Natural killer cell treated with Interleukin-12 subunit alpha and Interleukin-12 subunit beta and Interleukin-15 and Interleukin-18, amount 100 ng/mL, for 72 hours (primary cell): ENCODE measurements at places on chromosomes 6 and 20.

GRCh38 chr6:69988458-69989126 lies 122.2 kb downstream of the COL19A1 start:
- DNase-seq = no peak

DNA sequence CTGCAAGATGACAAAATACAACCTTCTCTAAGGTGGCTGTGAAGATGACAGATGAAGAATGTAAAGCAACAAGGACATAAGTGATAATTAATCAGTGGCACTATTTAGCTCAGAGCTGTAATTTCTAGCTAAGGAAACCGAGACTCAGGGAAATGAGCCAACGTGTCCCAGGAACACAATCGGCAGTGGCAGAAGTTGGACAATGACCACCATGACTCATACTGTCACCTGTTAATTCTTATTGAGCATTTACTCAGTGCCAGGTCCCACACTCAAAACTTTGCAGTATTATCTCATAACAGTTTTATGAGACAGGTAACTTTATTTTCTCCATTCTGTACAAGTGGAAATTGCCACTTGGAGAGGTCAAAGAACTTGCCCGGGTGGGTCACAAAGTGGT lies 55.8 kb downstream of the LAMA4 start:
- DNase-seq = no peak

DNA sequence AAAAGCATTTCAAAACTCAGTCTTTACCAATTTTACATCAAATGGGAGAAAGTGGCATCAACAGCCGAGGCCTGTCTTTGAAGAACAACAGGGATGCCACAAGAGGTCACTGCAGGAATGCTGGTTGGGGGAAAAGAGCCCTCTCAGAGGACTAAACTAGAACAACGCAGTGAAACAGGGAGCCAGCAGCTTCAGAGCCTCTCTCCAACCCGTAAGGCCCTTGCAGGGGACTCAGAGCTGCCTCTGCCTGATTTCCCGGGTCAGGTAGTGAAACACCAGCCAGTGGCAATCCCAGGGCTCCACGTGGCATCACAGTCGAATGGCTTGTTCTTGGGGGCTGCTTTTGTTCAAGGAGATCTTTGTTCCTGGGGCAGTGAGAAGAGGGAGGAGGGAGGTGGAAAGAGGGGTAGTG lies 55.0 kb upstream of the KCNK16 start:
- no peak for DNase-seq

- no peak for DNase-seq
These were observed 25.7 kb downstream of the RCAN2 start for GRCh38 chr6:46465294-46466165.

GRCh38 chr6:165987483-165988301 lies 180.0 kb downstream of the TBXT start:
- no peak for DNase-seq

GRCh38 chr6:24547243-24547642 lies 52.5 kb downstream of the ALDH5A1 start:
- DNase-seq = no peak

- no peak for DNase-seq
These were observed 55.1 kb downstream of the ORC3 start for GRCh38 chr6:87645080-87645479.

- DNase-seq = no peak
These were observed 469.1 kb upstream of the MAP3K7 start for GRCh38 chr6:91055959-91056358.

DNA sequence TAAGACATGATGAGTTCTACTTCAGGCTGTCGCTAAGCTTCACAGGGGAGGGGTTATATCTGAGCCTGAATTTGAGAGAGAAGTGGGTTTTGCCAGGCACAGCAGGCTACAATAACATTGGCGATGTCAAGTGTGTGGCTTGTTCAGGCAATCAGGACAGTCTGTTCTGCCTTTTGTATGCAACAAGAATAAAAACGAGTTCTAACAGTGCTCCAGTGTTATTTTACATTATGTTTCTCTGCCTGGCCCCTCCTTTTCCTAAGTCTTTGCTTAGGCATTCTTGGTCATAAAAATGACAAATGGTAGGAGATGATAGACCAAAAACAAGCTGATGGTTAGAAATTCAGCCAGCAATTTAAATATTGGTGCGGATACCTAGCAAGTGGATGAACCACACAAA lies 26.8 kb downstream of the PAQR8 start:
- no peak for DNase-seq

DNA sequence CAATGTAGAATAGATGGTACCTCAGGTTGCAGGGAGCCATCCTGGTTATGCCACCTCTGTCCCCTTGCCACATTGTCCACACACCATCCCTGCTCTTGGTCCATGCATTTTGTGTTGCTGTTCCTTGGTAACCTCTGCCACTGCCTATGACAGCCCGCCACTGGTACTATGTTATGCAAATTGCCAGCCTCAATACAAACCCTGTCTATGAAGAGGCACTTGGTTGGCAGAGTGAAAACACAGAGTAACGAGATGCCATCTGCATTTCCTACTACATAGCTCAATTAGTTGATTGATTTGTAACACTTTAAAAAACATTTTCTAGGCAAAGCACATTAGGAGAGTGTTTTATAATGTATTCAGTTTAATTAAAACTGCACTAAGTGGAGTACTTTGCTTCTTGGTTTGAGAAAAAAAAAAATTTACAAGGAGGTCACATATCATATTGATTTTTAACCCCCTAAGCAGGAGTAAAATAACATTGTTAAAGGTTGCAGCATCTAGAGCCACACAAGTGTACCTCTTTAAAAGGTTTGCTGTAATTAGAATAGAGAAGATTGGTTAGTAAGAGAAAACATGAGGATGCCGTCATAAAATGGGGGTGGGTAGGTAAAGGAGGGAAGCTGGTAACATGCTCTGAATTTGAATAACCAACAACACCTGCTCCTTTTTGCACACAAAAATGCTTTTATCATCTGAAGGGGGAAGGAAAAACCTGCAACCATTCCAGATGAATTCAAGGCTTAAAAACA lies 817.1 kb downstream of the KIF16B start:
- DNase-seq = no peak

- DNase-seq = no peak
These were observed 83.0 kb upstream of the MRPS10 start for GRCh38 chr6:42300701-42301100.

GRCh38 chr20:1894951-1895673 lies at the start of gene SIRPA:
SIRPA (plus strand) TSS chr20:1895407; CDS start chr20:1895448, 41 bp downstream.
- DNase-seq = no peak

DNA sequence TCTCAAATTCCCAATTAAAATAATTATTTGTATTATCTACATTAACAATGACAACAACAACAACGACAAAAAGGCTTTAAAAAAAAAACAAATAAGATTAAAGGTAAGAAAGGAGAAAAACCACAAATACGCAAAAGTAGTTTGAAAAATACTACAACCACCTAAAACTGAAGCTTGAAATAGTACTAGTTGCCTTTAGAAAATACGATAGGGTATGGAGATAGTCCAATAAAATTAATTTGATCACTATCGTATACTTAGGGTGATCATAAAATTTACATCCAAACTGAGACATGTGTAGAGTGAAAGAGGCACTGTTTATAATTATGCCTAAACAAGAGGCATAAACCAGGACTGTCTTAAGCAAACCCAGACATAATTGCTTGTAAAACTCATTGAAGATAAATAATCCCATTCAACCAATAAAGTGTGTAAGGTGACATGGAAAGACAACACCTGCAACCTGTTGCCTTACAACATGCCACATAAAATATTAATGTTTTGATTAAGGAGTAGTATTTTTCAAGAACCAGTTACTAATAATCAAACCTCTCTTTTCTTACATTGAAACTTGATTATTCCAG lies 22.7 kb downstream of the REPS1 start:
- no peak for DNase-seq

DNA sequence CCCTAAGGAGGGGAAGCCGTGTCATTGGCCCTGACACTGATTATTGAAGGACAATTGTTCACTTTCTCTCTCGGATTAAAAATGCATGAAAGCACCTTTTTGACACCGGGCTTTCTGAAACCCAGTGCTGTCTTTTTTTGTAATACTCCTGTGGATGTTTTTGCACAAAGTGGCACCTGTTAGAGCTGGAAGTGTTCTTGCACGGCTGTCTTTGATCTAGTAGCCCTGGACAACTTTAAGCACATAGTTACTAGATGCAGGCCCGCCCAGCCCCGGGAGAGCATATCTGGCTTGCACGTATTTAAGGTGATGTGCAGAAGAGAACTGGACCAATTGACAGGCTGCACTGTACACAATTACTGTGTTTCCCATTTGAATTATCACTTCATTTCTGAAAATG lies 72.6 kb downstream of the ARID1B start:
- no peak for DNase-seq

DNA sequence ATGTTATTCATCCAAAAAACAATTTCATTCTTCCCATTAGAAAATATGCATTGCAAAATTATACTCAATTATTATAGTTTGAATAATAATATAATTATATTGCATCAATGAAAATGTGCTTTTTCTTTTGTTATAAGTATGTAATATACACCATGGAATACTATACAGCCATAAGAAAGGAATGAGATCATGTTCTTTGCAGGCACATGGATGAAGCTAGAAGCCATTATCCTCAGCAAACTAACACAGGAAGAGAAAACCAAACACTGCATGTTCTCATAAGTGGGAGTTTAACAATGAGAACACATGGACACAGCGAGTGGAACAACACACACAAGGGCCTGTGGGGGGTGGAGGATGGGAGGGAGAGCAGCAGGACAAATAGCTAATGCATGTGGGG lies 2.1 kb upstream of the NKAPL start:
- DNase-seq = no peak

- no peak for DNase-seq
These were observed 53.4 kb upstream of the TBXT start for GRCh38 chr6:166221040-166221439.

DNA sequence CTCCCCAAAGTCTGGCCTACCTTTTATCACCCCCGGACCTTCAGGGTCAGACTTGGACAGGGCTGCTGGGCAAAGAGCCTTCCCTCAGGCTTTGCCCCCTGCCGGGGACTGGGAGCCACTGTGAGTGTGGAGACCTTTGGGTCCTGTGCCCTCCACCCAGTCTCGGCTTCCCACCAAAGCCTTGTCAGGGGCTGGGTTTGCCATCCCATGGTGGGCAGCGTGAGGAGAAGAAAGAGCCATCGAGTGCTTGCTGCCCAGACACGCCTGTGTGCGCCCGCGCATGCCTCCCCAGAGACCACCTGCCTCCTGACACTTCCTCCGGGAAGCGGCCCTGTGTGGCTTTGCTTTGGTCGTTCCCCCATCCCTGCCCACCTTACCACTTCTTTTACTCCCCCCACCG lies 10.3 kb downstream of the VEGFA start:
- no peak for DNase-seq

GRCh38 chr6:36999751-37000125 lies 5.7 kb upstream of the FGD2 start:
- DNase-seq = no peak

GRCh38 chr6:116596815-116597214 lies 19.5 kb upstream of the RSPH4A start:
- DNase-seq = no peak

- DNase-seq = no peak
These were observed 82.6 kb upstream of the BMP5 start for GRCh38 chr6:55957961-55958422.

DNA sequence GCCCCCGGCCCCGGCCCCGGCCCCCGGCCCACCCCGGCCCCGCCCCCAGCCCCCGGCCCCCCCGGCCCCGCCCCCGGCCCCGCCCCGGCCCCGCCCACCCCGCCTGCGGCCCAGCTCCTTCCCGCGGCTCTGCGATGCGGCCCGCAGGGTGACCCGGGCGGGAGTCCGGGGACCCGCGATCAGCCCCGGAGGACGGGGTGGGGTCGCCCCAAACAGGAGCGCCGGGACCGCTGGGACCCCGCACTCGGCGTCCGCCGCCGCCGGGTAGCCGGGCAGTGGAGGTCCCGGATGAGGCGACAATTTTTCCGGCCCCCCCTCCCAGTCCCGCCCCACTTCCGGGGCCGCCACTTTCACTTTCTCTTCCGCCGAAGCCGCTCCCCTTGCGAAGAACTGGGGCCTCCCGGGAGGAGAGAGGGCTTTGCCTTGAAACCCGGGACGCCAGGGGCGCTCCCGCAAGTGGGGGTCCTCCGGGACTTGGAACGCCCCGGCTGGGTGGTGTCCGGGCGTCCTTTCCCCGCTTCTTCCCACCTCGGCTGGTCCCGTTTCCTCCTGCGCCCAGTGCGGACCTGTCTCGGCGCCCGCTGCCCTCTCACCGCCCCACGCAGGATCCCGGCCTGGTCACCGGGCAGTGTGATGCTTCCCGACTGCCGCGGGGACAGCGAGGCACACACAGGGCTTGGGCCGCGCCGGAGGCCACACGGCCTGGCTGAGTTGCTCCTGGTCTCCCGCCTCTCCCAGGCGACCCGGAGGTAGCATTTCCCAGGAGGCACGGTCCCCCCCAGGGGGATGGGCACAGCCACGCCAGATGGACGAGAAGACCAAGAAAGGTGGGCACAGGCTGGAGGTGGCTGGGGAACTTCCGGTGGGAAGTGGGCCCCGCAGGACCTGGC lies at the start of gene RBCK1:
RBCK1 (plus strand) TSS at position 347 of the 890 bp plus-strand sequence; CDS start at position 806, 459 bp downstream.
- DNase-seq = peak; percentile 95

DNA sequence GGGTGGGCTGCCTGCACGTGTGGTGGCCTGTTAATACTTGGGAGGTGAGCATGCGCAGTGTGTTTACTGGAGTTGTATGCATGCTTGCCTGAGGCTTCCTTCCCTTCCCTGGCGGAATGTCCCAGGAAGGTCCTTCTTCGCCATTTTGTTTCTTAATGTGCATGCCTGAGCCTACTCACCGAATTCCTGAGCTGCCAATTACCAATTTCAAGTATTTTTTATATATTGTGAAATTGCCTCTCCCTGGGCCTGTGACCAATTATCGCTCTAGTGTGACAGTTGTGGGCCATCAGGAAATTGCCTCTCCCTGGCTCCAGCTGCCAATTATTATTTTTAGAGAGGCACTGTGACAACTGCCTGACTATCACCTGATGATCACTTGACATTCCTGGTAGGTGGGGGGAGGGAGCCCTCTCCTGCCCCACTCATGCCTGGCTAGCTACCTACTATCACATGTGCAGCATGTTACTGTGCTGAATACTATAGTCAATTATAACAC lies 70.0 kb downstream of the FAM50B start:
- DNase-seq = no peak

GRCh38 chr6:43477235-43478007 lies at the start of gene TJAP1:
TJAP1 (plus strand) TSS chr6:43477570; CDS start chr6:43499002, 21,432 bp downstream.
- peak; percentile 94 for DNase-seq

DNA sequence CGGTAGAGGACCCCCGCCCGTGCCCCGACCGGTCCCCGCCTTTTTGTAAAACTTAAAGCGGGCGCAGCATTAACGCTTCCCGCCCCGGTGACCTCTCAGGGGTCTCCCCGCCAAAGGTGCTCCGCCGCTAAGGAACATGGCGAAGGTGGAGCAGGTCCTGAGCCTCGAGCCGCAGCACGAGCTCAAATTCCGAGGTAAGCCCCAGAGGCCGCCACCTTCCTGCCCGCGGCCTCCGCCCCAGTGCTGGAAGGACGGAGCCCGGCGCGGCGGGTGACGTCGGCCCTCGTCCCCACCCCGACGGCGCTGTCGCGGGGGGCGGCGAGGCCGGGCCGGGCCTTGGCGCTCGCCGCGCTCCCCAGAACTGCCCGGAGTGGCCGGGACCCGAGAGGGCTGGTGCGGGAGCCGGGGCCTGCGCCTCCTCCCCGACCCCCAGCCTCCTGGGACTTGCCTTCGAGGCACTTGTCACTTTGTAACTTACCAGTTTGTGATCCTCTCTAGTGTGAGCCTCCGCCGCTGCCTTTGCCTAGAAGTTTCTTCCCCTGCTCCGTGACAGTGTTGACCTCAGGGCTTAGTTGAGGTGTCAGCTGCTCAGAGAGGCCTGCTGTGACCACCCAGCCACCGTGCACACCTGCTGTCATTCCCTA lies 417 bp downstream of the VAPB start:
- peak; percentile 64 for DNase-seq

GRCh38 chr6:143542888-143543287 lies 31.4 kb upstream of the FUCA2 start:
- no peak for DNase-seq
